Nephron progenitor cell (in vitro differentiated cells): ENCODE measurements at places on chromosomes 13 and 19.

DNA sequence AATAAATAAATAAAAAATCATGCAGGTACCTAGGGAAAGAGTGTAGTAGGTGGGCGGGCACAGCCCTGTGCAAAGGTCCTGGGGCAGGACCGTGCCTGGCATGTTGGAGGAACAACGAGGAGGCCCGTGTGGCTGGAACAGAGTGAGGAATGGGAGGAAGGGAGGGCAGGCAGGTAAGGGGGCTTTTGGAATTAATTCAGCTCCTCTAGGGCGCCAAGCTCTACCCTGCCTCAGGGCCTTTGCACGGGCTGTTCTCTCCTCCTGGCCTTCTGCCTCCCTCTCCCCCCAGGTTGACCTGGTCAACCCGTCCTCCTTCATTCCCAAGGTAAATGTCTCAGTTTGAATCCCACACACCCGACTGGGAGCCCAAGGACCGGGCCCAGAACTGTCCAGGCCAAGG lies 31.1 kb upstream of the SEMA6B start:
- no peak for DNase-seq

- no peak for DNase-seq
Observed at GRCh38 chr13:111901267-111901915, 165.6 kb upstream of the SOX1 start.

GRCh38 chr19:15971224-15971780 lies 22.5 kb downstream of the OR10H4 start:
- no peak for DNase-seq

- no peak for DNase-seq
Observed at GRCh38 chr13:95185851-95186250, 115.4 kb downstream of the ABCC4 start.
